ENCODE measurements at places on chromosomes 2 and 18.

DNA sequence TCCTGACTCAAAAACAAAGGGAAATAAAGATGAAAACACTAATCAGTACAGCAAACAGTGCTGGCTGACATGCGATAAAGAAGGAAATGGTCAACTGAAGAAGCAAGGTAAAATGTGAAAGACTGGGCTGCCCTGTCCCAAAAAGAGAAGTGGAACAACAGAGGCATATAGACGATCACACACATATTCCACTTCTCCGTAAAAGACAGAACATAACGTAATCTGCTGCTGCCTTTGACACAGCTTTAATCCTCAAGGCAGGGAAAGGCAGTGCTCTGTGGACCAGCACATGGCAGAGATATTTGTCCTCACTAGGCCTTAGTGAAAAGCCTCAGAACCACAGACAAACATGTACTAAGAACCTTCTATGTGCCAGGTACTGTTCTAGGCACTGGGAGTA is 24.3 kb upstream of the REL start:
- DNase-seq = peak; percentile 89

GRCh38 chr2:236894791-236895190 is 190.9 kb upstream of the COPS8 start:
- no peak for DNase-seq

- peak; percentile 86 for DNase-seq
These were observed 69.5 kb downstream of the HNRNPLL start for GRCh38 chr2:38533180-38533579.

DNA sequence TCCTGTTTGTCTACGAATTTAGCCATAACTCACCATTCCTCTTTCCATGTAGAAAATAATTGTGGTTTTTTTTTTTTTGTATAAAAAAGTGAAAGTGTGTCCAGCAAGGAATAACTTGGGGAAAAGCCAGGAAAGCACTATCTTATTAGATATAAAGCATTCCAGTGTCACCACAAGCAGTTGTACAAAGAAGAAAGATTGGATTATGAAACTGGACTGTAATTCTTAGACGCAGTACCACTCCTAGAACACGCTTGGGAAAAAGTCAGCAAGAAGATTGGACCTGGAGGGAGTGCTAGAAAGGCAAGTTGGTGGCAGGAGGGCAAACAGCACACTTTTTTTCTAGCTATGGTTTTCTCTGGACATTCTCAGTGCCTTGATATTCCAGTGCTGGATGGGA is 186.7 kb downstream of the PARD3B start:
- DNase-seq = no peak

- no peak for DNase-seq
These were observed 653.7 kb downstream of the DCDC2C start for GRCh38 chr2:4357121-4357520.

GRCh38 chr18:79567481-79568147 is 112.0 kb upstream of the CTDP1 start:
- DNase-seq = no peak

GRCh38 chr2:33859811-33860461 is 260.8 kb upstream of the FAM98A start:
- no peak for DNase-seq

GRCh38 chr2:45889620-45890370 is 238.3 kb downstream of the PRKCE start:
- DNase-seq = peak; percentile 94

GRCh38 chr2:192500550-192501200 is 305.9 kb upstream of the TMEFF2 start:
- DNase-seq = peak; percentile 28

DNA sequence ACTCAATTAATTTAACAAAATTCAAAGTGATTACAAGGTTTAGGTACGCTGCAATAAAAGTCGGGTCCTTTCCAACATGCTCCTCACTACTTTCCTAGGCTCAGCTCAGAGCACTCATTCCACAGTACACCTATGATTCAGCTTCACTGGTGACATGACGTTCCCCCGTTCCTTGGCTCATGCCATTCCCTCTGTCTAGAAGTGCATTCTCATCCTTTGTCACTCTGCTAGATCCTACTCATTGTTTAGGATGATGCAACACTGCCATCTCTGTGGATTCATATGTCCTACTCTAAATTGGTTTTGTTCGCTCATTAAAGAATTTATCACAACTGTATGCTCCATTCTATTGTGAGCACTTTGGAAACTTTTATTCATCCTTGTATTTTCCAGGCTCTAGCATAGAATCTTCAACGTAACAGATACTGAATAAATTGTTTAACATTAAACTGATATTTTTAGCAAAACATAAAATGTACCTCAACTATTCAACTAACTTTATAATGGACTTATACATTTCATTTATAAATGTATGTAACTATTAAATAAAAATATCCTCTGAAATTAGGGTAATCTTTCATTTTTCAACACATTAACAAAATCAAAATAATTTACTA is 78.6 kb downstream of the FAM228A start:
- no peak for DNase-seq

- peak; percentile 83 for DNase-seq
These were observed 60.4 kb downstream of the RHOB start for GRCh38 chr2:20507166-20507692.

DNA sequence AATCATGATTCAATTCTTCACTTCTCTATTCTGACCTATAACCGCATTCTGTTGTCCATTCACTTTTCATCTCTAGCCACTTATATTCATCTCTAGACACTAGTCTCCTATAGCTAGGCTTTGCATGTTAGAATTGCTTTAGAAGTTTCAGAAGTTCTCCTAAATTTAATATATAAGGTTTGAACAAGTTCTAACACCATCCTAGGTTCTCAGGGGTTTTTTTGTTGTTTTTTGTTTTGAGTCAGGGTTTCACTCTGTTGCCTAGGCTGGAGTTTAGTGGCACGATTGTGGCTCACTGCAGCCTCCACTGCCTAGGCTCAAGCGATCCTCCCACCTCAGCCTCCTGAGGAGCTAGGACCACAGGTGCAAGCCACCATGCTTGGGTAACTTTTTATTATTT is 19.9 kb downstream of the WDSUB1 start:
- no peak for DNase-seq

DNA sequence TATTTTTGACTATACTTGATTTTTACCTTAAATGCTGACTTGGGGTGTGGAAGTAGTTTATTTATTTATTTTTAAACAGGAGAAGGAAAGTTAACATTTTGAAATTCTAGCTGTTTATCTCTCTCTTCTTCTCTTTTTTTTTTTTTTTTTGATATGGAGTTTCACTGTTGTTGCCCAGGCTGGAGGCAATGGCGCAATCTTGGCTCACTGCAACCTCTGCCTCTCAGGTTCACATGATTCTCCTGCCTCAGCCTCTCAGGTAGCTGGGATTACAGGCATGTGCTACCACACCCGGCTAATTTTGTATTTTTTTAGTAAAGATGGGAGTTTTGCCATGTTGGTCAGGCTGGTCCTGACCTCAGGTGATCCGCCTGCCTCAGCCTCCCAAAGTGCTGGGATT is 11.1 kb downstream of the WDR43 start:
- no peak for DNase-seq

- no peak for DNase-seq
These were observed 9.7 kb upstream of the CUL3 start for GRCh38 chr2:224594840-224595239.

Measured in inflammatory macrophage treated with lipopolysaccharide for 4 hours (primary cell).